ENCODE measurements at places on chromosomes 13 and 19. TPM values are rescaled to one million over a fixed set of nuclear protein-coding genes. Genes with fewer than 3 reads are reported as not detected.

DNA sequence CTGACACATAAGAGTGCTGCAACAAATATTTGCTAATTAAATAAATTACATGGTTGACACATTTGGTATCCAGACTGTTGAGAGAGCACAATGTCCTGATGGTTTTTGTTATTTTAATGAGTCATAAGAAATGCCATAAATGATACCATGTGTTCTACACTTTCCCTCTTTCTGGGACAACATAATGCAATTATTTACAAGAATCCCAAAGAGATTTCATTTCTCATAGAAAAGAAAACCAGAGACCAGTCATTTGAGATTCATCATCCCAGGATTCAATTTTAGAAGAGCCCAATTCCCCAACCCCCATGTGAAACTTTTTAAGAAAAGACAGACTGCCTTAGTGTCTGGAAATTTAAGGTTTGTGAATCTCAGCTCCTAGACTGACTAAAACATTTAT is 399.6 kb downstream of the DCT start:
- no peak for DNase-seq

GRCh38 chr13:110366733-110367132 is 59.6 kb downstream of the COL4A2 start:
- no peak for DNase-seq

DNA sequence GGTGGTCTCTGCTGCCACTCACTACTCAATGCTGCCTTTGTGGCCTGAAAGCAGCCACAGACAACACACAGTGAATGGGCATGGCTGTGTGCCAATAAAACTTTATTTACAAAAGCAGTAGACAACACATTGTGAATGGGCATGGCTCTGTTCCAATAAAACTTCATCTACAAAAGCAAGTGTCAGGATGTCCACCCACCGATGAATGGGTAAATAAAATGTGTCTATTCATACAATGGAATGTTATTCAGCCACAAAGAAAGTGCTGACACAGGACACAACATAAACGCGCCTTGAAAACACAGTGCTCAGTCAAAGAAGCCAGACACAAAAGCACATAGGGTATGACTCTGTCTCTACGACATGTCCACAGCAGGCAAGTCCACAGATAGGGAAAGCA is 20.1 kb downstream of the ZSCAN5A start:
- DNase-seq = no peak

DNA sequence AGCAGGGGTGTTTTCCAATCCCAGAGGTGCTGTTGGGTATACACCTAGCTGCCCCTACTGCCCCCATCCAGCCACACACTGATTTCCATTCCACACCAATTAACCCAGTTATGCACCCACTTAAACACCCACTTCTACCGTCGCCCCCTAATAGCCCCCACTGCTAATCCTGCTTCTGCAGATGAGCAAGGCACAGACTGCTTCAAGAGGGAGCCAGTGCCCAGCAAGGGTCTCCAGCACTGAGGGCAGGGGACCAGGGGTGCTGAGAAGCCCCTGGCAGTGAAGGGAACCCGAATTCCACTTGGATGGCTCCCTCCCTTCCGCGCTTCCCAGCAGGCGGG is 1.2 kb downstream of the FXYD7 start:
- DNase-seq = no peak

GRCh38 chr19:618674-619285 is 14.6 kb downstream of the POLRMT start:
- no peak for DNase-seq

- no peak for DNase-seq
Measured at GRCh38 chr13:29125934-29126424, 305.8 kb downstream of the MTUS2 start.

GRCh38 chr19:38564981-38565690 is 52.6 kb downstream of the MAP4K1 start:
- no peak for DNase-seq

GRCh38 chr13:55632402-55632801 is 1508.3 kb upstream of the PRR20A start:
- no peak for DNase-seq

Gene ZNF529
- 1.4 TPM for polyA plus RNA-seq

Gene MADCAM1
- polyA plus RNA-seq = 0.25 TPM

Gene ZNF667
- 0.58 TPM for polyA plus RNA-seq

Gene ANGPTL4
- 25.2 TPM for polyA plus RNA-seq

Gene CYP4F8
- not detected for polyA plus RNA-seq

Gene ZFP14
- 3.4 TPM for polyA plus RNA-seq

Gene RSPH6A
- polyA plus RNA-seq = not detected

Measured in liver (tissue), 10 donors.